ENCODE measurements at places on chromosomes 1 and 21.

- DNase-seq, result no peak
Measured at GRCh38 chr21:41831453-41831831, 47.7 kb downstream of the PRDM15 start.

GRCh38 chr1:168863772-168864171, 134.8 kb upstream of the DPT start:
- DNase-seq, result no peak

DNA sequence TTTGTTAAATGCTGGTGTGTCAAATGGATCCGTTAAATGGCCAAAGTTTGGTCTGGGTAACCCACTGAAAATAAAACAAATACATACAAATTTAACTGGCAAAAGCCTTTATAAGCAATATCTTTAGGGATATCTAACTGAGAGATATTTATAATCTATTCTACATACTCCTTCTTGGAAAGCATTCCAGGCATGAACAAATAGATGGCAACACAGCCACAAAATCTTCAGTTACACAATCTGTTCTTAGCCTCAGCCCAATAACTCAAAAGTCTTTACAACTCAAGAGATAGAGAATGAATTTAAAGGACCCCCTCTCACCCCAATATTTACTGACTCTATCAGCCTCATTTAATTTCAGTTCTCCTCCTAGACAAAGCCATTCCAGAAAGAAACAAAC, 58.7 kb downstream of the NRDC start:
- DNase-seq, result no peak

DNA sequence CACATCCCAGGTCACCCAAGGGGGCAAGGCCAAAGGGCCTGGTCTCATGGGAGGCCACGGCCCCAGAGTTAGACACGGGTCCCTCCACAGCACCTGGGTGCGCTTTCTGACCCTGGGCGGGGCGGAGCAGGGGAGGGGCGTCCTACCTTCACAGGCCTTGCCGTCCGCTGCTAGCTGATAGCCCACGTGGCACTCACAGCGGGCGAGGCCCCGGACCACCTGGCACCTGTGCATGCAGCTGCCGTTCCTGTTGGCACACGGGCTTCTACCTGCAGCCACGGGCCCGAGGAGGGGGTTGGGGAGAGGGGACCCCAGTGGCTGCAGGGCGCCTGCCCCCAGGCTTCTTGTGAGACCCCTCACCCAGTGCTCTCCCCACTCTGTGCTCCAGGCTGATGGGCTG, 59.9 kb downstream of the ARHGEF16 start:
- no peak for DNase-seq

GRCh38 chr1:193311226-193311948, 125.0 kb upstream of the B3GALT2 start:
- DNase-seq, result no peak

DNA sequence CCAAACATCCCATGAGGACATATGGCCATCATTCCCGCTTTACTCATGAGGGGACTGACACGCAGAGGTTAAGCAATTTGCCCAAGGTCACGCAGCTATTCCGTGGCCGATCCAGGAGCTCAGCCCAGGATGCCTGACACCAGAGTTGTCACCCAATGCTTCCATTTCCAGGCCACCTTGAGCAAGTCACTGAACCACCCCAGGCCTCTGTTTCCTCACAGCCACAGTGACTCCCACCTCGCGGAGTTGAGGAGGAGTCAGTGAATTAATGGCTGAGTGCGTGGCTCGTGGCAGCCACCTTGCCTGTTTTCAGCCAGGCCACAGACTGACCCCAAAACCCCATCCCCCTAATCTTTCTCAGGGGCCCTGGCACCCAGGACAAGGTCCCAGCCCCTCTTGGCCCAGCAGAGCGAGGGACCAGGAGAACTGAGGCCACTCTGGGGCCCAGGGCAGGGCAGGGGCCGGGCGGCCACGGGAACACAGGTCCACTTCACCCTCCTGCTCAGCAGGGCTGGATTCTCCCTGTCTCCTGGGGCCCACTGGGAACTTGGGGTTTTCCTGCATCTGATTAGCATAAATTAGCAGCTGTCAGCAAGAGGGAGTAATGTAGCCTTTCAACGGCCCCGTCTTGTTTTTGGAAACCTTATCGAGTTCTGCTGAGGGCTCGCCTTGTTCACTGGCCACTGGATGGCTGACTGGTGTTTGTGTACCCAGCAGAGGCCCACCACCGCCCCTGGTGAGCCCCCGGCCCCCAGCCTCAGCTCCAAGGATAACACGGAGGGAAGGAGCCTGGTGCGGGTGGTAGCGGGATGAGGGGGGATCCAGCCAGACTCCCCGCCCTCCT, 19.7 kb upstream of the LAPTM5 start:
- no peak for DNase-seq

GRCh38 chr1:58849551-58849950, 65.7 kb upstream of the JUN start:
- DNase-seq, result no peak

DNA sequence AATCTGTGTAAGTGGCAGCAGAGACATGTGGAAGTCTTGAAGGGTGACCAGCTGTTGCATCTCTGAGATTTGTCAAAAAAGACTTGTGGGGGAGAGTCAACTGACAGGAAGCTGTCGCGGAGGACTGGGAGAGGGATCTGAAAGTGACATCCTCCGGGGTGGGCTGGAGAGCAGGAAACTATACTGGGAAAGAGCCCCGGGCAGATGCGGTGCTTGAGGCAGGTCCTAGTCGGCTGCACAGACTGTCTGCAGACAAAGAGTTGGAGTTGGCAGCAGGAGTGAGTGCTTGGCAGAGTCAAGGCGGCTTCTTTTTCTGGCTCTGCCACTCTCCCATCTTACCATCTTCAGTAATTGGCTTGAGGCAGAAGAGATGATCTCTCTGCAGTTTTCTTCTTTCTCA, 294.0 kb upstream of the C1orf87 start:
- DNase-seq, result no peak

Data from uterus (tissue), 4 donors.